ENCODE measurements at places on chromosomes 12 and 14. TPM values are rescaled to one million over a fixed set of nuclear protein-coding genes. Genes with fewer than 3 reads are reported as not detected.

The KRT77 gene
- not detected for total RNA-seq

The INSM2 gene
- not detected for total RNA-seq

The SLC25A47 gene
- total RNA-seq: not detected

The ZNF385A gene
- total RNA-seq: 1.1 TPM

The CIDEB gene
- total RNA-seq: 1.4 TPM

The PRKD1 gene
- total RNA-seq: 10.4 TPM

The EXD2 gene
- 16.4 TPM for total RNA-seq

The ERP27 gene
- 0.09 TPM for total RNA-seq

The PRICKLE1 gene
- 21.4 TPM for total RNA-seq

The CCDC175 gene
- not detected for total RNA-seq

The ASB2 gene
- not detected for total RNA-seq

The OR4E2 gene
- total RNA-seq: not detected

The IL22 gene
- total RNA-seq: not detected

The KCNMB4 gene
- total RNA-seq: 1.0 TPM

The CPNE6 gene
- not detected for total RNA-seq
